Left ventricle myocardium inferior (tissue), 1 donor: ENCODE measurements at places on chromosomes 4 and X. TPM values are rescaled to one million over a fixed set of nuclear protein-coding genes. Genes with fewer than 3 reads are reported as not detected.

Gene NEXMIF
- 0.19 TPM for total RNA-seq

Gene KCTD8
- 0.14 TPM for total RNA-seq

Gene KLHL8
- total RNA-seq = 11.7 TPM

Gene GPRASP2
- total RNA-seq = 14.5 TPM

Gene NUDT10
- total RNA-seq = 0.27 TPM

Gene PAGE1
- not detected for total RNA-seq

Gene DDIT4L
- total RNA-seq = 0.60 TPM

Gene RHOXF2B
- not detected for total RNA-seq

Gene TCEAL6
- total RNA-seq = not detected

Gene TRO
- total RNA-seq = 1.9 TPM

Gene MMRN1
- total RNA-seq = 2.4 TPM

Gene ARMCX2
- total RNA-seq = 34.5 TPM

DNA sequence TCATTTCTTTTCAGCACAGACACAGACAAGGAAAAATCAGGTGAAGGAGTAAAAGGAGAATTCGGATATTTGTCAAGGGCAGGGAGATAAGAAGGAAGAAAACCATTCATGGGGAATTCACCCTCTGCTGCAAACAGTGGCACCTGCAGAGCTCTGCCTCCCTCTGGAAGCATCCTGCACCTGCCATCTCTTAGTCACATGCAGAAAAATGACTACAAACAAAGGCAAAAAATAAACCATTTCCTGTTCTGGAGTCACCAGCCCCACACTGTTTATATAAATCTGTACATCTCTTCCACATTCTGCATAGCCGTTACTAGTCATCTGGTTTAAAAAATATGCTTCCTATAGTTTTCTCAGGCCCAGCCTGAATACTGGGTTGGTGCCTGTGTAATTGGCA, 205.3 kb downstream of the ARAP2 start:
- H3K4me1 ChIP-seq = no peaks in the 10 kb centered on the region
- H3K27ac ChIP-seq = no peak overlapping the region
- no peaks in the 10 kb centered on the region for H3K27me3 ChIP-seq
- no peak for DNase-seq
- H3K36me3 ChIP-seq = no peaks in the 10 kb centered on the region
- H3K4me3 ChIP-seq = no peak overlapping the region

- H3K36me3 ChIP-seq = peaks cover 39% of the 10 kb centered on the region
- H3K4me3 ChIP-seq = no peak overlapping the region
- no peak for DNase-seq
Observed at GRCh38 chr4:73066928-73067327, 2.6 kb downstream of the COX18 start.

GRCh38 chrX:104343428-104344129, 88.8 kb upstream of the ESX1 start:
- H3K4me1 ChIP-seq = no peaks in the 10 kb centered on the region
- H3K27me3 ChIP-seq = no peaks in the 10 kb centered on the region
- H3K4me3 ChIP-seq = no peak overlapping the region

DNA sequence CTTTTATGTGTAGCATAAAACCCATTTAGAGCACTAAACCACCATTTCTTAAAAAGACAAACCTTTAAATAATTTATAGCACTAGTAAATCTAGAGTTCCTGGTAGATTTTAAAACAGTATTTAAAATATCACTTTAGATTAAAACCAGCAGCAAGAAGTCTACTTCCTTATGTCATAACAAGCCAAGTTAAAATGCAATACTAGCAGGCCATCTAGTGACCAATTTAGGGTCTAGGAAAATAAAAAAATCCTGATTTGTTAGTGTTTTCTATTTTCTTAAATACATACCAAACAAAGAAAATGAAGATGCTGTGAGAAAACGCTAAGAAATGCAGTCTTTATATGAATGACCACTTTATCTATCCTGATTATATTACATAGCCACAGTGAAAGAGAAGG, 53.9 kb downstream of the PAPSS1 start:
- no peak overlapping the region for H3K4me3 ChIP-seq
- H3K27ac ChIP-seq = no peak overlapping the region
- no peak for DNase-seq
- no peaks in the 10 kb centered on the region for H3K36me3 ChIP-seq

- H3K27me3 ChIP-seq = no peaks in the 10 kb centered on the region
- no peaks in the 10 kb centered on the region for H3K4me1 ChIP-seq
- H3K36me3 ChIP-seq = no peaks in the 10 kb centered on the region
Observed at GRCh38 chrX:140040386-140040785, 75.1 kb upstream of the CXorf66 start.

- H3K36me3 ChIP-seq = no peaks in the 10 kb centered on the region
- DNase-seq = no peak
- no peaks in the 10 kb centered on the region for H3K4me1 ChIP-seq
- no peaks in the 10 kb centered on the region for H3K27me3 ChIP-seq
- no peak overlapping the region for H3K4me3 ChIP-seq
Observed at GRCh38 chr4:146310319-146311021, 96.1 kb downstream of the REELD1 start.

DNA sequence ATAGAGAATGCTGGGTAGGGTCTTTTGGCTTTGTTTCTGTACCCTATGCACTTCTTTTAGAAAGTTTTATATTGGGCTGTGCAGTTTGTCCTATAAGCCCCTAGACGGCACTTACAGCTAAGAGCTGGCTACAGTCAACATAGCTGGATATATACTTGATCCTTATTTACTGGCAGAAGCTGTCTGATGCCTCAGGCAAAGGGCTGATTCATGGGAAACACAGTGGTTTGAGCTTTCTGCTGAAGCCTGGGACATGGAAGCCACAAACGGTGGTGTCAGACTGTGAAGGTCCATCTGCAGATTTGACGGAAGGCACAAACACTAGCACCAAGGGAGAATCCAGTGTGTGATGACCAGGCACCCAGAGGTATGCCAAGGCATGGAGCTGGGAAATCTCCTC, 608.4 kb downstream of the ANKRD50 start:
- H3K27me3 ChIP-seq = no peaks in the 10 kb centered on the region
- peaks cover 6% of the 10 kb centered on the region for H3K36me3 ChIP-seq
- no peak overlapping the region for H3K27ac ChIP-seq
- no peaks in the 10 kb centered on the region for H3K4me1 ChIP-seq
- H3K4me3 ChIP-seq = no peak overlapping the region
- DNase-seq = no peak

- H3K27me3 ChIP-seq = no peaks in the 10 kb centered on the region
- no peaks in the 10 kb centered on the region for H3K36me3 ChIP-seq
- no peak overlapping the region for H3K4me3 ChIP-seq
- H3K4me1 ChIP-seq = no peaks in the 10 kb centered on the region
- no peak for DNase-seq
- no peak overlapping the region for H3K27ac ChIP-seq
Observed at GRCh38 chr4:73507541-73507940, 26.0 kb downstream of the AFM start.

GRCh38 chr4:4668355-4669210, 126.7 kb upstream of the STX18 start:
- peaks cover 4% of the 10 kb centered on the region for H3K4me1 ChIP-seq
- H3K27me3 ChIP-seq = peaks cover 52% of the 10 kb centered on the region
- no peak overlapping the region for H3K27ac ChIP-seq

- H3K27me3 ChIP-seq = no peaks in the 10 kb centered on the region
- peaks cover 54% of the 10 kb centered on the region for H3K4me1 ChIP-seq
- no peak overlapping the region for H3K4me3 ChIP-seq
- DNase-seq = no peak
- peaks cover 5% of the 10 kb centered on the region for H3K36me3 ChIP-seq
Observed at GRCh38 chr4:39713691-39714090, 15.8 kb downstream of the UBE2K start.

DNA sequence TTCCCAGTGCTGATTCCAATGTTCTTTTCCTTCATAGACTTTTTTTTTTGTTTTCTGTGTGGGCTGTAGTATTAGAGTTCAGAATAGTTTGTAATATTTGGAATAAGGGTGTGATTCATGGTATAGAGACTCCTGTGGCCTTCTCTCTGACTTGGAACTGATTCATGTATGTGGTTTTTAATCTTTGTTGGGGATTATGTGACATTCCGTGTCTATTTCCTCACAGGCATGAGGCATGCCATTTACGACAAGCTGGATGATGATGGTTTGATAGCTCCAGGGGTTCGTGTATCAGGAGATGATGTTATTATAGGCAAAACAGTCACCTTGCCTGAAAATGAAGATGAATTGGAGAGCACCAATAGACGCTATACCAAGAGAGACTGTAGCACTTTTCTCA, 44.4 kb downstream of the POLR2B start:
- peaks cover 82% of the 10 kb centered on the region for H3K36me3 ChIP-seq
- no peak overlapping the region for H3K27ac ChIP-seq
- H3K4me3 ChIP-seq = no peak overlapping the region
- DNase-seq = no peak
- peaks cover 34% of the 10 kb centered on the region for H3K4me1 ChIP-seq

DNA sequence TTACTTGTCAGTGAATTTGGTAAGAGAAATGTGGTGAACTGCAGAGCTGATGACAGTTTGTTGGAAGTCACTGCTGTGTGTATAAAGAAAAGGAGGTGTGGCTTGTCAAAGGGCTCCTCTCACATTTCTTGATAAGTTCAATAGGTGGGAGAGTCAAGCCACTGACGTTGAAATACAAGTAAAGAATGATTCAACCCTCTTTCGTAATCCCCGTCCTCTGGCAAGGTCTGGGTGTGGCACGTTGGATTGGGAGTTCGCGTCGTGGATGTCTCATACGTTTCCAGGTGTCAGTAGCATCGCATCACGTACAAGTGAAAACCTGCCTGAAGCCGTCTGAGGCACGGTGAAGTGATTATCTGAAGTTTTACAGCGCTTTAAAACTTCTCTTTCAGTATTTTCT, 76.4 kb downstream of the EGF start:
- no peak for DNase-seq
- H3K36me3 ChIP-seq = no peaks in the 10 kb centered on the region
- H3K4me3 ChIP-seq = no peak overlapping the region

DNA sequence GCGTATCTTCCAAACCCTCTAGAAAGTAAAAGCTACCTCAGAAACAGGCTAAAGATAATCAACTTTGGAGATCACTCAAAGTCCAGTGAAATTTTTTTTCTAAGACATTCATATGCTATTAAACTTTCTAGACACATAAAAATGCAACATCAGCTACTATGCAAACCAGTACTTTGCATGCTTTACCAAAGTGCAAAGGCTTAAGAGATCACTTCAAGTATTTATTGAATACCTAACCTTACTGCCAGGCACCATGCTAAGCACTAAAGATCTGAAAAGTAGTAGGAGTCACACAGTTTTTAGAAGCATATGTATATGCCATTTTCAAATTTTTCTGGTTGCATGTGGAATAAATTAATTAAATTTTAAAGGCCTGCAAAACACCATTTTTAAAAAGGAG, 115.8 kb downstream of the THOC2 start:
- peaks cover 29% of the 10 kb centered on the region for H3K36me3 ChIP-seq
- no peak for DNase-seq
- no peak overlapping the region for H3K27ac ChIP-seq
- H3K27me3 ChIP-seq = no peaks in the 10 kb centered on the region
- H3K4me3 ChIP-seq = no peak overlapping the region

- no peaks in the 10 kb centered on the region for H3K27me3 ChIP-seq
- DNase-seq = no peak
- H3K27ac ChIP-seq = no peak overlapping the region
- H3K4me1 ChIP-seq = peaks cover 2% of the 10 kb centered on the region
Observed at GRCh38 chrX:119230850-119231249, 5.2 kb upstream of the PGRMC1 start.
